ENCODE measurements at places on chromosomes 12 and 14. TPM values are rescaled to one million over a fixed set of nuclear protein-coding genes. Genes with fewer than 3 reads are reported as not detected.

- peaks cover 38% of the 10 kb centered on the region for H3K4me1 ChIP-seq
- H3K4me3 ChIP-seq = peak overlapping the region; percentile 72
- H3K27me3 ChIP-seq = no peaks in the 10 kb centered on the region
Observed at GRCh38 chr14:50232276-50232642, 881 bp upstream of the SOS2 start.

DNA sequence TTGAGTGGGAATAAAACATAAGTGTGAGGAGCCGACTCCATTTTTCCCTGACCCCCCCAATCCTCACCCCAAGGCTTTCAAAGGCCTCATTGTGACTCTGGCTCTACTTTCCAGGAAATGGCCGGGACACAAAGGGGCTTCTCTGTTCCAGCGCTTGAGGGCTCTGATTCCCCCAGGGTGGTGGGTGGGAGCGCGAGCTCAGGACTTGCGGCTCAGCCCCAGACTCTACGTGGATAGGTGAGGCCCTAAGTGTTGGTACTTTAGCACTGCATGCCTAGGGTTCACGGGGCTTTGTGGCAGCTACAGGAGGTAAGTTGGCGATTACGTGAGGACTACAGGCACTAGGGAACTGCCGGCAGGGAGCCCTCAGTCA, 553 bp downstream of the CNPY2 start:
- peaks cover 16% of the 10 kb centered on the region for H3K36me3 ChIP-seq
- DNase-seq = peak; percentile 22
- H3K4me1 ChIP-seq = peaks cover 16% of the 10 kb centered on the region
- peak overlapping the region; percentile 98 for H3K4me3 ChIP-seq
- no peaks in the 10 kb centered on the region for H3K27me3 ChIP-seq

GRCh38 chr14:68377459-68377858, 415.4 kb downstream of the ZFP36L1 start:
- DNase-seq = no peak
- H3K27me3 ChIP-seq = no peaks in the 10 kb centered on the region
- no peak overlapping the region for H3K27ac ChIP-seq
- no peaks in the 10 kb centered on the region for H3K36me3 ChIP-seq

The AKAP6 gene
- 1.8 TPM for total RNA-seq

The FZD10 gene
- not detected for total RNA-seq

The NPAS3 gene
- total RNA-seq = not detected

The TMEM229B gene
- total RNA-seq = 0.93 TPM
